Activated T-cell treated with anti-CD3 and anti-CD28 coated beads for 48 hours (primary cell): ENCODE measurements at places on chromosomes 1 and 21.

GRCh38 chr1:41484402-41485241, at the start of gene EDN2:
Gene EDN2 (minus strand): TSS chr1:41484683. CDS start chr1:41484601, 82 bp downstream.
- DNase-seq = no peak

DNA sequence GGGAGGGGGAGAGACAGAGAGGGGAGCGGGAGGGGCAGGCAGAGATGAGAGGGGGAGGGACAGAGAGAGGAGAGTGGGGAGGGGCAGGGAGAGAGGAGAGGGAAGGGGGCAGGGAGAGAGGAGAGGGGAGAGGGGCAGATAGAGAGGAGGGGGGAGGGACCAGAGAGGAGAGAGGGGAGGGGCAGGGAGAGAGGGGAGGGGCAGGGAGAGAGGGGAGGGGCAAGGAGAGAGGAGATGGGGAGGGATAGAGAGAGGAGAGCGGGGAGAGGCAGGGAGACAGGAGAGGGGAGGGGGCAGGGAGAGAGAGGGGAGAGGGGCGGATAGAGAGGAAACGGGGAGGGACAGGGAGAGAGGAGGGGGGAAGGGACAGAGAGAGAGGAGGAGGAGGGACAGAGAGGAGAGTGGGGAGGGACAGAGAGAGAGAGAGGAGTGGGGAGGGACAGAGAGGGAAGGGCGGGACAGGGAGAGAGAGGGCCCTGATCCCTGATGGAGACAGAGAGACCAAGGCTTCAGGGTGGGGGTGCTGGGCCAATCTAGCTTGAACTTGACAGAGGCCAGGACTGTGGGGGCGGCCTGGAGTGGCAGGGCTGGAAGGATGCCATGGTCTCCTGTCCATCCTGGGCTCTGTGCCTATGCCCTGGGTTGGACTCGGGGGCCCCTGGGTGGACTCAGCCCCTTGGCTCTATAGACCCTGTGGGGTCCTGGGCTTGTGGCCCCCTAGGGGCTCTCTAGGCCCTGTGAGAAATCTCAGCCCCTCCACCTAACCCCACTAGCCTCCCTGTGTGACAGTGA, 43.6 kb downstream of the DMRTB1 start:
- no peak for DNase-seq

- no peak for DNase-seq
Observed at GRCh38 chr1:228396770-228397662, 9.6 kb downstream of the TRIM11 start.

GRCh38 chr1:232292239-232292638, 337.7 kb downstream of the SIPA1L2 start:
- no peak for DNase-seq

DNA sequence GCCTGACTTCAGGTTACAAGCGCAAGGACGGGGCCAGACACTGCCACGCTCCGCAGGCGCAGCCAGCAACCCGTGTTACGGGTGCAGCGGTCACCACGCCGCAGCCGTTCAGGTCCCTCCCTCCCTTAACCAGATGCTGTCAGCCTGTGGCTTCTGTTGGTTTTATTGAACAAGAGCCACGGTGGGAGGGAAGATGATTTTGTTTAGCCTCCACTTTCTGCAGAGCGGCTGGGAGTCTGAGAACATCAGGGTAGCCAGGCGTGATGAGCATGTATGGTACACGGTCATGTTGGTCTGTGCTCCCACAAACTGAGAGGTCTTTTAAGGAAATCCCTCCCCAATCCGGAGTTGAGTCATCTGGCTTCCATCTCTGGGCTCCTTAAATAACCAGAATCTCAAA, 18.5 kb upstream of the ADARB1 start:
- no peak for DNase-seq

DNA sequence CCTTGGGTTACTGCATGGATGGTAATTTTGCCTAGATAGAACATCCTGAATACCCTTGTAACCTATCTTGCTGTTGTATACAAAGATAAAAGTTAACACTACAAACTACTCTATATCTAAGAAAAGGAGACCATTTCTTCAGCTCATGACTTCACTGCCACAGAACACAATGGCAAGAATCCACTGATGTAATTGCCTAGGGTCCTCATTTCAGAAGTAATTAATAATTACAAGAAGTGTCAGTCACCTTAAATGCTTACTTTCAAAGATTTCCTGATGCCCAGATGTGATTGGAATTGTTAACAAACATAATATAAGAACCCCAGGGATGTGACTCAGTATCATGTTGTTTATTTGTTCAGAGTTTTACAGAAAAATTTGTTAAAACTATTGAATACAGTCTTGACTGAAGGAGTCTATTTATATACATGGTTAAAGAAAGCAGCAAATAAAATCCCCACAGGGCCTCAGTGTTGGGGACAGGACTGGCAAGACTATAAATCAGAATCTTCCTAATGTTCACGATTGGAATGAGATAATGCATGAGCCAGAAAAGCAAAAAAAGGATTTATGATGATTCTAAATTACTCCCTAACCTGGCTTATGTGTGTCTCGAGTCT, 83.9 kb downstream of the CRB1 start:
- DNase-seq = no peak

- no peak for DNase-seq
Observed at GRCh38 chr1:35790670-35791069, 17.1 kb upstream of the AGO4 start.

DNA sequence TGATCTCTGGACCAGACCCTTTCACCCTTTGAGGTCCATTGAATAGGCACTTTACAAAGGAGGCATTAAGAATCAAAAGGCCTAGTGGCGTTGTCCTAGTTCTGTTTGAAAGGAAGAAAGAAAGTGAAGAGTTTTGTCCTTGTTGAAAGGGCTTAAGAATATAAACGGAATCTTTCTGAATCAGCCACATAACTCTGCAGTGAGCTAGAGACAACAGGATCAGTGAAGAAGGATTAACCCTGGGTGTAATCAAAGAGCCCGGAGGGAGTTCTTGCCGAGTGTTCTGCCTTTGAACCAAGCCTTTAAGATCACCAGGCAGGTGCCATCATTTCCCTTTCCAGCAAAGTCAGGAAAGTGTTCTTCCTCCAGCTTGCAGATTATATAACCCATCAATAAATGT, 54.8 kb upstream of the CNTN2 start:
- DNase-seq = no peak

GRCh38 chr1:245754463-245754961, 599.7 kb downstream of the KIF26B start:
- no peak for DNase-seq

GRCh38 chr1:167791281-167792187, 69.8 kb downstream of the MPZL1 start:
- DNase-seq = no peak
